ENCODE measurements at places on chromosomes 11 and 22. TPM values are rescaled to one million over a fixed set of nuclear protein-coding genes. Genes with fewer than 3 reads are reported as not detected.

DNA sequence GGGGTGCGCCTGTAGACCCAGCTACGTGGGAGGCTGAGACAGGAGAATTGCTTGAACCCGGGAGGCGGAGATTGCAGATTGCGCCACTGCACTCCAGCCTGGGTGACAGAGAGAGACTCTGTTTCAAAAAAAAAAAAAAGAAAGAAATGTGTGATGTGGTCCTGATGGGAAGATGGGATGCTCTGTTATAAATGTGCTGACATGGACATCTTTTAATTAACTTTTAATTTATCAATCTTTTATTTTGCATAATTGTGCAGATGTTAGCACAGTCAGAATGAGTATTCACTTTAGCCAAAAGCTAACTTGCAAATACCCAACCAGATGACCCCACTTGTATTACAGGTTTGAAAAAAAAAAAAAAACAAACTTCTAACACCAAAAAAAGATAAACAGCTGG lies 23.8 kb upstream of the USP47 start:
- H3K27ac ChIP-seq: no peak overlapping the region
- no peaks in the 10 kb centered on the region for H3K36me3 ChIP-seq
- peaks cover 7% of the 10 kb centered on the region for H3K4me1 ChIP-seq

DNA sequence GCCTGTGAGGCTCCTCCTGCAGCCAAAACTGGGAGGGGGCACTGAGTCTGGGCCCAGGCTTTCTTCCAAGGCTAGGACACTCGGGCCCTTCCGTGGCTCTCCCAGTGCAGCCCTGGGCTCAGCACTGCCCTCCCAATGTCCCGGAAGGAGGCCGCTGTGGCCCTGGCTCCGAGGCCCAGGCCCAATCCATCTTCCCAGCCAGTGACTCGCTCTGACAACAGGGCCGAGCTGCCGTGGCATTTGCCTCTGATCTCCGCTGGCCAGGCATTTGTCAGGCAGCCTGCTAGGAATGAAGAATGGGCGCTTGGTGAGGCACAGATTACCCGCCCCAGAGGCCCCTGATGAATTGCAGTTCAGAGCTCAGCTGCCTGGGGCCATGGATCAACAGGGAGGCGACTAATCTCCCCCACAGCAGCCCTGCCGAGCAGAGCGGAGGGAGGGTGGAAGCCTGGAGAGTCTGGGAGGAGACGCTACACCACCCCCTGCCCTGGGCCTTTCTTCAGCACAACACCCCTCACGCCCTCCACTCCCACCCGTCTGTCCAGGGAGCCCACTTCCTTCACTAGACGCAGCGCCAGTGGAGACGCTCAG lies 8.3 kb downstream of the FXYD2 start:
- peaks cover 23% of the 10 kb centered on the region for H3K4me1 ChIP-seq
- no peaks in the 10 kb centered on the region for H3K36me3 ChIP-seq
- no peak overlapping the region for H3K27ac ChIP-seq
- H3K27me3 ChIP-seq: no peaks in the 10 kb centered on the region
- no peak overlapping the region for H3K4me3 ChIP-seq

DNA sequence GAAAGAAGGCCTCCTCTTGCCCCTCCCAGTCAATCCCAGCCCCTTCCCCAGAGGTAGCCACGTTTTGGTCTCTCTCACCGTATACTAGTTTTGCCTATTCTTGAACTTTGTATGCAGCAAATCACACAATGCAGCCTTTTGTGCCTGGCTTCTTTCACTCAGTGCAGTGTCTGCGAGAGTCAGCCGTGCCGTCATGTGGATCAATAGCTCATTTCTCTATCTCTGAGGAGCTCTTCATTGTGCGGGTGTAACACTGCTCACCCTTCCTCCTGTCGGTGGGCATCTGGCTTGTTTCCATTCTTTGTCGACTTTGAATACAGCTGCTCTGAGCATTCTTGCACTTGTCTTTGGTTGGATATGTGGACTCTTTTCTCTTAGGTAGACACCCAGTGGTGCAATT lies 146.5 kb downstream of the CACNA1I start:
- no peak overlapping the region for H3K27ac ChIP-seq
- DNase-seq: no peak
- H3K4me3 ChIP-seq: no peak overlapping the region
- peaks cover 25% of the 10 kb centered on the region for H3K27me3 ChIP-seq

GRCh38 chr22:33438273-33438672 lies 380.1 kb upstream of the SYN3 start:
- peak overlapping the region; percentile 72 for H3K27ac ChIP-seq
- peaks cover 11% of the 10 kb centered on the region for H3K4me1 ChIP-seq
- H3K36me3 ChIP-seq: no peaks in the 10 kb centered on the region
- H3K4me3 ChIP-seq: no peak overlapping the region
- peak; percentile 95 for DNase-seq
- H3K27me3 ChIP-seq: peaks cover 15% of the 10 kb centered on the region

- no peaks in the 10 kb centered on the region for H3K36me3 ChIP-seq
- no peak overlapping the region for H3K4me3 ChIP-seq
- no peak overlapping the region for H3K27ac ChIP-seq
- H3K4me1 ChIP-seq: no peaks in the 10 kb centered on the region
- no peaks in the 10 kb centered on the region for H3K27me3 ChIP-seq
Measured at GRCh38 chr11:6968816-6969215, 42.6 kb downstream of the ZNF215 start.

- no peaks in the 10 kb centered on the region for H3K27me3 ChIP-seq
- H3K4me3 ChIP-seq: no peak overlapping the region
- DNase-seq: no peak
- peaks cover 13% of the 10 kb centered on the region for H3K4me1 ChIP-seq
- no peaks in the 10 kb centered on the region for H3K36me3 ChIP-seq
Measured at GRCh38 chr11:1077417-1078119, 2.9 kb downstream of the MUC2 start.

GRCh38 chr11:41612415-41612814 lies 153.0 kb upstream of the LRRC4C start:
- no peak overlapping the region for H3K4me3 ChIP-seq
- peak; percentile 13 for DNase-seq
- no peaks in the 10 kb centered on the region for H3K4me1 ChIP-seq
- H3K27ac ChIP-seq: no peak overlapping the region

DNA sequence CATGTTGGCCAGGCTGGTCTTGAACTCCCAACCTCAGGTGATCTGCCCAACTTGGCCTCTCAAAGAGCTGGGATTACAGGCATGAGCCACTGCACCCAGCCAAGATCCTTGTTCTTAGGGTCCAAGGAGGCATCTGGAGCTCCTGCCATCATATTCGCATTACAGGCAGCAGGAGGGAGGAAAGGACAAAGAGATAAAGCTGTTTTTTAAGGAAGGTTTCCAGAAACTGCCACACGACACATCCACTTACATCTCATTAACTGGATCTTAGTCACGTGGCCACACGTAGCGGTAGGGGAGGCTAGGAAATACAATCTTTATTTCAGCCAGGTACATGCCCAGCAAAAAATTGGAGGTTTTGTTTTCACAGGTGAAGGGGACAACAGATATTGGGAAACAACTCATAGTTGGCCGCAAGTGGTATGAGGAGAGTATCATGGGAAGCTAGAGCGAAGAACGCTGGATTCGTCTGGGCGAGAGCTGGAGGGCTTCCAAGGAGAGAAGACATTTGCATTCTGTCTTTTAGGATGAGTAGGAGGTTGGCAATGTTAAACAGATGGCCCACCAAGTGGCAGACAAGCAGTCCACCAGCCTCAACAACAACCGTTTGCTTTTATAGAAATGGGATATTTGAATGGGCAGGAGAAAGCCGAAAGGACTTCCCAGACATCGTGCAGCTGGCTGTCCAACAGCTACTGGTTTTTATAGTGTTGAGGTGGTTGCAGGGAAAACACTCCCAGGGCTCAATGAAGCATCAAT lies 39.2 kb upstream of the DMC1 start:
- no peak overlapping the region for H3K27ac ChIP-seq
- H3K27me3 ChIP-seq: no peaks in the 10 kb centered on the region
- H3K36me3 ChIP-seq: no peaks in the 10 kb centered on the region
- no peaks in the 10 kb centered on the region for H3K4me1 ChIP-seq
- DNase-seq: no peak

- H3K27me3 ChIP-seq: no peaks in the 10 kb centered on the region
- peaks cover 7% of the 10 kb centered on the region for H3K4me1 ChIP-seq
- no peak for DNase-seq
- H3K36me3 ChIP-seq: no peaks in the 10 kb centered on the region
- H3K4me3 ChIP-seq: no peak overlapping the region
Measured at GRCh38 chr22:44622679-44623078, 79.3 kb upstream of the PRR5 start.

GRCh38 chr22:39814899-39815298 lies 78.7 kb downstream of the ENTHD1 start:
- peak; percentile 6 for DNase-seq
- no peak overlapping the region for H3K4me3 ChIP-seq
- no peak overlapping the region for H3K27ac ChIP-seq

- no peak overlapping the region for H3K27ac ChIP-seq
- H3K4me3 ChIP-seq: no peak overlapping the region
- H3K4me1 ChIP-seq: no peaks in the 10 kb centered on the region
- no peaks in the 10 kb centered on the region for H3K27me3 ChIP-seq
- no peak for DNase-seq
Measured at GRCh38 chr11:125215976-125216375, 51.4 kb downstream of the PKNOX2 start.

DNA sequence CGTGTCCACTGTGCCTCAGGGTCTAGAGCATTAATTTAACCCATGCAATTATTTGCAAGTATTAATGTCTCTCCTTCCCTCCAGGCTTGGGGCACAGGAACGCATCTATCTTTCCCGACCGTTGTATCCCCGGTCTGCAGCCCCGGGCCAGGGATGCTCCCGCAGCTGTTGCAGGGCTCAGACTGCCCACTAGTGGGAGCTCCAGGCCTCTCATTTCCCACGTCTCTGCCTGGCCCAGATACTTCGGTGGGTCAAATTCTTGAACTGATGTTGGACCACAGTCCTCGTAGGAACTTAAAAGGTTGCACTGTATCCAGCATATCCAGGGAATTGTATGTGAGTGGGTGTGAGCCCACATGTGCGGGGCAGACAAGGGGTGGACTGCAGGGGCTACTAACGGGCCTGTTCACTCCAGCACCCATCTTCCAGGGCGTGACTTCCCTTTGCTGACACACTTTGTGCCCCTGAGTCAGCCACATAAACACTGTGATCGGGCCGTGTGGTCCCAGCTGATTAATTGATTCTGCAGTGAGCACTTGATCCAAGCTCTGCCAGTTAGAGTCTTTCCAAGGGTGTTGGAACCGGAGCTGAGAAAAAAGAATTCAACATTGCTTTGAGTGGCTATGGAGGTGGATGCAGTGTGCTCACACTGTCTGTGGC lies 451.3 kb downstream of the TBC1D22A start:
- no peak for DNase-seq
- H3K27me3 ChIP-seq: no peaks in the 10 kb centered on the region
- H3K27ac ChIP-seq: no peak overlapping the region
- H3K4me1 ChIP-seq: no peaks in the 10 kb centered on the region

DNA sequence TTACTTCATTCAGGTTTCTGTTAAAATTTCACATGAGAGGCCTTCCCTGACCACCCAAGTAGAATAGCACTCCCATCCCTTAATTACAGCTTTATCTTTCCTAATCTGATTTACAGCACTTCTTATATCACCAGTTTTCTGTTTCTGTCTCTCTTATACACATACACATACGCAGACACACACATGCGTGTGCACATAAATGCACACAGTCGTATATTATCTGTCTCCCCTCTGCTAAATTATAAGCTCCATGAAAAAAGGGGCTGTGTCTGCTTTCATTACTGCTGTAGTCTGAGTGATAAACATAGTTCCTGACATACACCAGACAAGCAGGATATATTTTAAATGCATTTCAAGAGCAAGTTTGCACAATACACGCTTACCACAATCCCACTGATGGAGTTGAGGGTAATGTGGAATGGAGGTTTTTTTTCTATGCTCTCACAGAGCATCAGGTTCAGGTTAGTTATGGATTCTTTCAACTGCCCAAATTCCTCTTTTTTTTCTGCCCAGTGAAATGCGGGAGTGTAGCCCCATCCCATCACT lies 13.7 kb upstream of the TOP3B start:
- no peak for DNase-seq
- no peaks in the 10 kb centered on the region for H3K4me1 ChIP-seq

- H3K4me1 ChIP-seq: no peaks in the 10 kb centered on the region
- no peaks in the 10 kb centered on the region for H3K27me3 ChIP-seq
- no peaks in the 10 kb centered on the region for H3K36me3 ChIP-seq
- no peak overlapping the region for H3K27ac ChIP-seq
- no peak overlapping the region for H3K4me3 ChIP-seq
Measured at GRCh38 chr11:79205786-79206185, 235.0 kb downstream of the TENM4 start.

GRCh38 chr11:17907046-17907445 lies 105.8 kb downstream of the SERGEF start:
- H3K36me3 ChIP-seq: no peaks in the 10 kb centered on the region
- H3K27me3 ChIP-seq: no peaks in the 10 kb centered on the region
- H3K4me3 ChIP-seq: no peak overlapping the region
- H3K27ac ChIP-seq: no peak overlapping the region
- no peak for DNase-seq

DNA sequence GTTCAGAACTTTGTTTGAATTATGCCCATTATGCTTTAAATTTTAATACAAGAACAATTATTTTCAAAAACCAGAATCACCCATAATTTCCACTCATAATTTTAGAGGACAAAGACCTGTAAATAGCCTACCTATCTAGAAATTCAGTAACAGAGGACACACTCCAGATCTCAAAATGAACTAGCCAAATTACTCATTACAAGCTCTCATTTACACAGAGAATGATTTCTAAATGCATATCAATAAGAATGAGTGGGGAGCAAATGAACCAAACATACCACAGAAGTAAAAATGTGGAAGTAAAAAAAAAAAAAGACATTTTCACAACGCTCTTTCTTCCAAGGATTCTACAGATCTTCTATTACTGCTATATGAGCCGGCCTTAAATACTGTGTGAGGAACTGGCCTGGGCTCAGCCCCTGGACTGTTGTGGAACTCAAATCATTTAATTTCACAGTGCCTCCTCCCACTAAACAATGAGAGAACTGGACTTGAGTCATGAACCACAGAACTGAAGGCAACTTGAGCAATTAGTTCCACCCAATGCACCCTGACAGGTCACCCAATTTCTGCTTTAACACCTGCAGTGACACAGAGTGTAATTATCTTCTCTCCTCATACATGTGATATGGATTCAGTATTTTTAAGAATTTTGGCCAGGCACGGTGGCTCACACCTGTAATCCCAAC lies 8.0 kb downstream of the MRTFA start:
- H3K36me3 ChIP-seq: no peaks in the 10 kb centered on the region
- H3K4me1 ChIP-seq: peaks cover 27% of the 10 kb centered on the region
- DNase-seq: peak; percentile 91
- no peak overlapping the region for H3K4me3 ChIP-seq

- no peaks in the 10 kb centered on the region for H3K36me3 ChIP-seq
- no peak for DNase-seq
- H3K27ac ChIP-seq: no peak overlapping the region
- H3K4me1 ChIP-seq: no peaks in the 10 kb centered on the region
- H3K4me3 ChIP-seq: no peak overlapping the region
- H3K27me3 ChIP-seq: no peaks in the 10 kb centered on the region
Measured at GRCh38 chr11:20010156-20010850, 150.0 kb downstream of the DBX1 start.

Gene CCDC87
- total RNA-seq: 0.34 TPM

Gene MAP6
- total RNA-seq: 3.9 TPM

Gene LARGE2
- 0.36 TPM for total RNA-seq

Gene BLID
- 1.2 TPM for total RNA-seq

Gene SMIM38
- not detected for total RNA-seq
